GM04504 (cell line): ENCODE measurements at places on chromosomes 3 and 15.

DNA sequence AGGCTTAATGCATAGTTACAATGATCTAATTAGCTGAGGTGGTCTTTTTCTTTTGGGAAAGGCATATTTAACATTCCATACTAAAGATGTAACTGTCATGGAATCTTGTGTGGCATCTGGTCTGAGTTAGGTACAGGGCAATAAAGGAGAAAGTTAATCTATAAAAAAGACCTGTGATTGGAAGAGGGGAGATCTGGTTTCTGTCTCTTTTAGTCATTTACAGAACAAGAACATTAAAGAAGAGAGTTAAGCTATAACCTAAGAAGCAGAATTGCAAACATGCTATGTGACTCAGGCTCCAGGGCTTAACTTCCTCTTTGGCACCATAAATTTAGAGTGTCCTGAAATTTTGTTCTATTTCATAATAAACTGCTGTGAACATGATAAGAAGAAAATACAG is 47.2 kb upstream of the MME start:
- DNase-seq: peak; percentile 51

DNA sequence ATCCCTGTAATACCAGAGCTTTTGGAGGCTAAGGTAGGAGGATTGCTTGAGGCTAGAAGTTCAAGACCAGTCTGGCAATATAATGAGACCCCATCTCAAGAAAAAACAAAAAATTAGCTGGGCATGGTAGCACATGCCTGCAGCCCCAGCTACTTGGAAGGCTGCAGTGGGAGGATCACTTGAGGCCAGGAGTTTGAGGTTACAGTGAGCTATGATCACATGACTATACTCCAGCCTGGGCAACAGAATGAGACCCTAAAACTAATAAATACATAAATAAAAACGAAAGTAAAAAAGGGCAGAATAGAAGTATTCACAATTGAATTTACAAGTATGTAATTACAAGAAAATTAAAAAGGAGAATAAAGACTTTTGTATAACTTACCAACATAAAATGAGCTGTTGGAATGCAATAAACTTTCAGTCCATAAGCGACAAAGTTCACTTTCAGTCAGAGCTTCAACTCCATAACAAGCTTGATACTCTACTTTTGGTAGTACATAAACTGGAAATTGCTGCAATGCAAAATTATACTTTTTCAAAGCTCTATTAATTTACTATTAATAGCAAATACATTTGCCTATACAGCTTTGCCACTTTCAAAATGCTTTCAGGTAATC is 36.8 kb downstream of the ICE2 start:
- no peak for DNase-seq

- DNase-seq: no peak
These were observed 55.9 kb downstream of the DNASE1L3 start for GRCh38 chr3:58154626-58155449.

- DNase-seq: peak; percentile 91
These were observed 282.0 kb upstream of the VEPH1 start for GRCh38 chr3:157785102-157785826.

DNA sequence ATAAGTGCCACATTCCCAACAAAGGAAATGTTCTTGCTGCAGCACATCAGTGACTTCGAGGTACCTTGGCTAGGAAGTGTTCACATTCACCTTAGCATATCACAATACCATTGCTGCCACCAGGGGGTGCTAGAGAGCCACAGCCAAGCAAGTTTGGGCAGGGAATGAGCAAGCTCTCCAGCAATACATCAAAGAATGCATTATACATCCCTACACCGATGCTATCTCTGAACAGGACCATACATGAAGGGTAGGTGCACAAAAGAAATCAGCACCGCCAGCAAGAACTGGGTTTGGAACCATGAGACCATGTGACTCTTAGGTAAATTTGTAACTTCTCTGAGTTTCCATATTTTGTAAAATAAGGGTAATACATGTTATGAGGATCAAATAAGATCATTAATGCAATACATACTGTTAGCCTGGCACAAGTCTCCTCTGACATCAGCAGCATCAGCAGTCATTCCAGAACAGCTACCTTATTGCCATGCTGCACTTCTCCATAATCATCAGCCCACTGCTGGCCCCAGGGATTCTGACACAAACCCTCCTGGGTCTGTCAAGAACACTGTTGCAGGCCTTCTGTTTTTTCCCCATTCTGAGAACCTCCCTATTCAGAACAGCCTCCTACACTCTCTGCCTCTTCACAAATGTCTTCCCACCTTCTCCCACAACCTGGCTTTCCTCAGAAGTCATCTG is 37.5 kb downstream of the RYK start:
- DNase-seq: peak; percentile 53

GRCh38 chr15:39852250-39852649 is 67.8 kb downstream of the GPR176 start:
- peak; percentile 62 for DNase-seq

GRCh38 chr15:90035095-90035839 is 34.1 kb downstream of the ZNF710 start:
- no peak for DNase-seq

DNA sequence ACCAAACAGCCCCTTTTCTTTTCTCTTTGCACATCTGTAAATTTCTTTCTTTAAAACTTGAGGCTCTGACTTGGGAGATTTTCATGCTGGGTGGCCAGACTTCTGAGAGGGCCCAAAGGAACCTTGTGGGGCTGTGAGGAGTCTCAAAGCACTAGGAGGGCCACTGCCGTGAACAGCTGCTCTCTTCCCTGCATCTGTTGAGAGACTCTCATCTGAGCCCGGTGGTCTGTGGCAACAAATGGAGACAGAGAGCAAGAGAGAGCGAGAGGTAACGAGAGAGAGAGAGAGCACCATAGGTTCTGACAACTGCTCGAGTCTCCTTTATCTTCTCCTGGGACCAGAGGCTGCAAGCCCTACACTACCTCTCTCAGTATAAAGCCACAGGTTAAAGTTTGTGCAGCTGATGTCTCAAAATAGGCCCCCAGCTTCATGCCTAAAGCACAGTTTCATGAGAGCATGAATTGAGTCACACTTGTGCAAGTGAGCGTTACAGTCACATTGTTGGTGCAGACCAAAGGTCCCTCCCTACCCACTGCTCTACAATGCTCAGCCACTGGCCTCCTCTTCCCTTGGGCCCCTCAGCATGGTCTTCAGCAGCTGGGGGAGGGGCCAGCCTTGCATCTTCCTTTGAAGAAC is 60.7 kb downstream of the ZNF621 start:
- no peak for DNase-seq

GRCh38 chr3:56918111-56918568 is 116.4 kb upstream of the ARHGEF3 start:
- no peak for DNase-seq

DNA sequence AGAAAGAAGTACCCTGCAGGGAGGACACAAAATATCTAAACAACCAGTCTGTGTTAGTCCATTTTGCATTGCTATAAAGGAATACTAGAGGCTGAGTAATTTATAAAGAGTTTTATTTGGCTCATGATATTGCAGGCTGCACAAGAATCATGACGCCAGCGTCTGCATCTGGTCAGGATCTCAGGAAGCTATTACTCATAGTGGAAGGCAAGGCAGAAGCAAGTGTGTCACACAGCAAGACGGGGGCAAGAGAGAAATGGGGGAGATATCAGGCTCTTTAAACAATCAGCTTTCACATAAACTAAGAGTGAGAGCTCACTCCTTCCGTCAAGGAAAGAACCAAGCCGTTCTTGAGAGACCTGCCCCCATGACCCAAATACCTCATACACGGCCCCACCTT is 614.8 kb downstream of the ZIC1 start:
- peak; percentile 58 for DNase-seq

DNA sequence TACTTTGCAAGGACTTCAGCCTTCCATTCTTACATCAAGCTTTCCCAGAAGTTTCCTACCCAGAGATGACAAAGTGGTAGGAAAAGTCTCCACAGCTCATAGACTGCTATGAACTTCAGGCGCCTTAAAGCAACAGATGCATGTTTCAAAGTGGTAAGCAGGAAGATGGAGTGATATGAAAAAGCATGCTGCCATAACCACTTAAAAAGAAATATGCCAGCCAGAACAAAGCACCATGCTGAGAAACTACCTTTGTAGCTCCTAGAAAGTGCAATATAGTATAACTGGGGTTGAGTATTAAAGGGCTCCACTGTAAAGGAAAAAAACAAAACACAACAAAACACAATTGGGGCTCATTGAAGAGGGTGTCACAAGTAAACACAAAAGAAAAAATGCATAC is 192.4 kb upstream of the STRIT1 start:
- no peak for DNase-seq

GRCh38 chr3:46713898-46714552 is 3.6 kb downstream of the PRSS50 start:
- DNase-seq: no peak

- DNase-seq: no peak
These were observed 22.3 kb downstream of the CFAP92 start for GRCh38 chr3:128971421-128972100.

GRCh38 chr3:14475621-14476020 is 64.5 kb downstream of the GRIP2 start:
- DNase-seq: no peak

GRCh38 chr3:59411694-59412093 is 361.9 kb upstream of the CFAP20DC start:
- no peak for DNase-seq

DNA sequence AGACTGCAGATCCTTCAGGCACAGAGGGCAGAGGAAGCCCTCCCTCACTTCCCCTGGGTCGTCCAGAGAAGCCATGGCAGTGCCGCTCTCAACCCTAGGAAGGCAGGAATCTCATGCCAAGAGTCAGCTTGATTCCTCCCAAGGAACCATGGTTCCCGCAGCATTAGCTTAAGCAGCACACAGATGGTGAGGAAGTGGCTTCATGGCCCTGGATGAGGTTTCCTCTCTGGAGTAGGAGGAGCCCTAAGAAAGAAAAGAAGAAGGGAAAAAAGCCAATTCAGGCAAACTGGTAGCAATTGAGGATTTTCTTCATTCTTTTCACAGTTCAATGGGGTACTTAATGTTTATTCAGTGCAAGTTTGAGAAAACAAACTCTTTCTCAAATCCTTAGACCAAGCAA is 2.9 kb downstream of the RBSN start:
- no peak for DNase-seq

DNA sequence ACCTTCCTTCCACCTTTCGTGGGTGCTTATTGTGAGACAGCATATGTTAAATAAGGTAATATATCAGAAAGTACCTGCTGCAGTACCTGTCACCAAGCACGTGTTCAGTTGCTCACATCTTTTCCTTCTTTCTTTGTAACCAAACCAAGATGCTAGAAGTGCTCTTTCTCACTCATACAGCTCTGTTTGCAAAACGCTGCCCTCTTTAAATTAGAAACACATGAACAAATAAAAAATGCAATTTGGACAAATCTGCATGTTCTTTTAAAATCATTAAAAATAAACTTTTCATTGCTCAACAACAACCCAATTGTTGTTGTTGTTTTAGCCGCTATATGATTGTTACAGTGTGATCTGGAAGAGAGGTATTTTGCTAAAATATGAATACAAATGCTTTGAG is 193.5 kb upstream of the ZBTB20 start:
- DNase-seq: no peak

DNA sequence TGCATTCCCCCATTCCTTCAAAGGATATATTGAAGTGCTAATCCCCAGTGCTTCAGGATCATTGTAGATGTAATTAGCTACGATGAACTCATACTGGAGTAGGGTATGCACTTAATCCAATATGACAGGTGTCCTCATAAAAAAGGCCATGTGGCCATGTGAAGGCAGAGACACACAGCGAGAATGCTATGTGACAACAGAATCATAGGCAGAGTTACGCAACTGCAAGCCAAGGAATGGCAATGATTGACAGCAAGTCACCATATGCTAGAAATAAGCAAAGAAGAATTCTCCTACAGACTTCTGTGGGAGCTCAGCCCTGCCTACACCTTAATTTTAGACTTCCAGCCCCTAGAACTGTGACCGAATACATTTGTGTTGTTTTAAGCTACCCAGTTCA is 875.6 kb upstream of the ROBO1 start:
- no peak for DNase-seq

DNA sequence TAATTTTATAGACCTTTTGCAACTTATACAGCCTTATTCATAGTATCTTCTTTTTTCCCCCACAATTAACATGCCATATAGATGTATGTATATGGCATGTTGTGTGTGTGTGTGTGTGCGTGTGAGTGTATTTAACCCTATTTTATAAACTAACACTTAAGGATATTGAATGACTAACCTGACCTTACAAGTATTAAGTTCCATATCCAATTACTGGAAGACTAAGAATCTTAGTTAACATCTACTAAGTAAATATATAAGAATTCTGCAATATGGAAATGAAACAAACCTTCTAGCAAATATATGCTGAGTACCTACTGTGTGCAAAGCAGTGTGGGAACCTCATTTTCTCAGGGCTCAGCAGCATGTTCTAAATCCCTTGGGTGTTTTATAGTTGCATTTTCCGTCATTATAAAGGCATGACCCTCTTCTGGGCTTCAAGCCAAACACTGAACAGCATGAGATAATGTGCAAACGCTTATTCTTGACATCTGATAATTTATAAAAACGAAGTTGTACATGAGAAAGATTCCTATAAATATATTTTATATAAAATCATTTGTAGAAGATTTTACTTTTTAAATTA is 105.5 kb downstream of the NLGN1 start:
- DNase-seq: peak; percentile 39

DNA sequence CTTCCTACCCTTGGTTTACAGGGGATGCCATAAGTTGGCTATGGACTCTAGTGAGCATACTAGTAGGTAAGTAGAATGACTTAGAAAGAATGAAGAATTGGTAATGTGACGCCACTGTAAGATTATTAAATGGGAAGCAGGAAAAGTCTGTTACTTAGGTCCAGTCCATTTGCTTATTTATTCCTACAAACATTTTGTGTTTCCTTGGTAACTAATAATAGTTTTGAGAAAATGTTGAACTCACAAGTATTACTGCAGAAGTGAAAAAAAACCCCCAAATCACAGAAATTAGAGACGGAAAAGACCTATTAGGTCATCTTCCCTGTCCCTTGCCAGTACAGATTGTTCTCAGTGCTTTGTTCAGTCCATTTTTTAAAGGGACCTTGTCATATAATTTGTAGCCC is 63.5 kb downstream of the CMSS1 start:
- no peak for DNase-seq

GRCh38 chr15:27260523-27260922 is 289.5 kb downstream of the GABRG3 start:
- no peak for DNase-seq

DNA sequence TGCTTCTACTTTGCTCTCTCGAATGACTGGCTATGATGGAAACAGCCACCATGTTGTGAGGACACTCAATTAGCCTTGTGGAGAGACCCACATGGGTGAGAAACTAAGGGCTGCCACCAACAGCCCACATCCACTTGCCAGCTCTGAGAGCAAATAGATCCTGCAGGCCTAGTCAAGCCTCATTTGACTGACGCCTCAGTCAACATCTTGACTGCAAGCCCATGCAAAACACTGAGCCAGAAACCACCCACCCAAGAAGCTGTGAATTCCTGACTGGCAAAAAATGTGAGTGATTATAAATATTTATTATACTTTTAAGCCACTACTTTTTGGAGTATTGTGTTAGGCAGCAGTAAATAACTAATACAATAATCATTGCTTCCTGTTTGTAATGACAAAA is 58.4 kb downstream of the NOX5 start:
- DNase-seq: no peak
